ENCODE measurements at places on chromosomes 12 and 14. TPM values are rescaled to one million over a fixed set of nuclear protein-coding genes. Genes with fewer than 3 reads are reported as not detected.
A peak's percentile ranks its signal among the peaks of the same experiment; 100 is the strongest.

TAS2R19 gene
- 0.12 TPM for polyA plus RNA-seq

P2RX2 gene
- not detected for polyA plus RNA-seq

BICDL1 gene
- 0.19 TPM for polyA plus RNA-seq

DTX1 gene
- 0.11 TPM for polyA plus RNA-seq

EML5 gene
- polyA plus RNA-seq, result 0.06 TPM

HPD gene
- polyA plus RNA-seq, result not detected

GRCh38 chr14:35551081-35551480 lies 17.1 kb downstream of the INSM2 start:
- no peaks in the 10 kb centered on the region for H3K27me3 ChIP-seq
- DNase-seq, result no peak
- peaks cover 3% of the 10 kb centered on the region for H3K4me1 ChIP-seq
- no peak overlapping the region for H3K4me3 ChIP-seq
- no peaks in the 10 kb centered on the region for H3K36me3 ChIP-seq
- H3K27ac ChIP-seq, result no peak overlapping the region

GRCh38 chr14:53542732-53543131 lies 389.6 kb upstream of the DDHD1 start:
- H3K4me1 ChIP-seq, result peaks cover 43% of the 10 kb centered on the region
- H3K27ac ChIP-seq, result peak overlapping the region; percentile 30
- no peaks in the 10 kb centered on the region for H3K36me3 ChIP-seq
- peak; percentile 99 for DNase-seq

- no peaks in the 10 kb centered on the region for H3K4me1 ChIP-seq
- no peak overlapping the region for H3K4me3 ChIP-seq
- H3K36me3 ChIP-seq, result no peaks in the 10 kb centered on the region
- no peak overlapping the region for H3K27ac ChIP-seq
- H3K27me3 ChIP-seq, result peaks cover 13% of the 10 kb centered on the region
- DNase-seq, result no peak
Observed at GRCh38 chr14:75361751-75362433, 65.9 kb upstream of the JDP2 start.

- H3K36me3 ChIP-seq, result no peaks in the 10 kb centered on the region
- DNase-seq, result no peak
- no peaks in the 10 kb centered on the region for H3K4me1 ChIP-seq
- no peak overlapping the region for H3K27ac ChIP-seq
Observed at GRCh38 chr12:94272280-94272679, 123.9 kb downstream of the PLXNC1 start.

- no peaks in the 10 kb centered on the region for H3K4me1 ChIP-seq
- H3K27me3 ChIP-seq, result no peaks in the 10 kb centered on the region
- DNase-seq, result no peak
- no peak overlapping the region for H3K27ac ChIP-seq
Observed at GRCh38 chr14:82546401-82546800, 1012.7 kb upstream of the SEL1L start.

- no peaks in the 10 kb centered on the region for H3K27me3 ChIP-seq
- H3K4me1 ChIP-seq, result no peaks in the 10 kb centered on the region
- no peak overlapping the region for H3K27ac ChIP-seq
Observed at GRCh38 chr12:119725523-119725922, 57.6 kb downstream of the PRKAB1 start.

DNA sequence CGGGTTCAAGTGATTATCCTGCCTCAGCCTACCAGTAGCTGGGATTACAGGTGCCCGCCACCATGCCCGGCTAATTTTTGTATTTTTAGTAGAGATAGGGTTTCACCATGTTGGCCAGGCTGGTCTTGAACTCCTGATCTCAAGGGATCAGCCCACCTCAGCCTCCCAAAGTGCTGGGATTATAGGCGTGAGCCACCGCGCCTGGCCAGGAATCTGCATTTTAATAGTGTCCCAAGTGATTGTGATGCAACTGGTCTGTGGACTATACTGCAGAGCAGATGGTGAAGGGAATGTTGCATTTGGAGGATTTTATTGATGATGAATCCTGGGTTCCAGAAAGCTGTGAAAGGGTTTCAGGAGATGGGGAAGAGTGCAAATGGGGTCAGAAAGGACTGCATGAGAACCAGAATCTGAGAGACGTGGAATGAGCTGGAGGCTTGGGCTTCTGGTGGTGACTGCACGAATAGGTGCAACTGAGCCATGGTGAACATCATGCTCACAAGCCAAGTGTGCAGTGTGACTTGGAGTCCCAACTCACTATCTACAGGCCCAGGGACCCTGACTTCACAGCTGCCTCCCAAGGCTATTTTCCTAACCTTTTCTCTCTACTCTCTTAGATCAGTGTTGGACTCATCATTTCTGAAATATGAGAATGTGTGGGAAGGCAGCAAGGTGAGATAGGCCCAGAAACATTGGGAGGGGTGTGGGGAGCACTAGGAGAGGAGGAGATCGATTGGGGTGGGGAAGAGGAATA lies 4.5 kb downstream of the RPS26 start:
- H3K36me3 ChIP-seq, result peaks cover 8% of the 10 kb centered on the region
- DNase-seq, result no peak
- H3K27me3 ChIP-seq, result no peaks in the 10 kb centered on the region
- H3K4me3 ChIP-seq, result no peak overlapping the region
- H3K27ac ChIP-seq, result no peak overlapping the region

DNA sequence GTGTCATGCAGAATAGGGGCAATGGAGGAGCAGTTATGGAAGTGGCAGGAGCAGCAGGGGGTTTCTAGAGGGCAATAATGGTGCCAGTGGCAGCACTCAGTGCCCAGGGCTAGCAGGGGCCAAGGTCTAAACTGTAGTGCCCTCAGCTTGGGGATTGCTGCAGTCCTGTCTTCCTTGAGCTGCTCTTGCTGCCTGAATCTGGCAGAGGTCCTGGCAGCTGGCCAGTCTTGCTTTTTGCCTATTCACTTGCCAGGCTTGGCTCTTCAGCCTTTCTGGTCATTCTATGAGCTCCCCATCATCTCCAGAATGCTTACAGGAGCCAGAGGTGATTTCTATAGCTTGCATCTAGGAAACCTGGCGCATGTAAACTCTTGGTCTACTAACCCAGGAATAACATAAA lies 72.0 kb downstream of the SUDS3 start:
- no peak overlapping the region for H3K4me3 ChIP-seq
- H3K27ac ChIP-seq, result no peak overlapping the region
- DNase-seq, result no peak
- H3K27me3 ChIP-seq, result no peaks in the 10 kb centered on the region

DNA sequence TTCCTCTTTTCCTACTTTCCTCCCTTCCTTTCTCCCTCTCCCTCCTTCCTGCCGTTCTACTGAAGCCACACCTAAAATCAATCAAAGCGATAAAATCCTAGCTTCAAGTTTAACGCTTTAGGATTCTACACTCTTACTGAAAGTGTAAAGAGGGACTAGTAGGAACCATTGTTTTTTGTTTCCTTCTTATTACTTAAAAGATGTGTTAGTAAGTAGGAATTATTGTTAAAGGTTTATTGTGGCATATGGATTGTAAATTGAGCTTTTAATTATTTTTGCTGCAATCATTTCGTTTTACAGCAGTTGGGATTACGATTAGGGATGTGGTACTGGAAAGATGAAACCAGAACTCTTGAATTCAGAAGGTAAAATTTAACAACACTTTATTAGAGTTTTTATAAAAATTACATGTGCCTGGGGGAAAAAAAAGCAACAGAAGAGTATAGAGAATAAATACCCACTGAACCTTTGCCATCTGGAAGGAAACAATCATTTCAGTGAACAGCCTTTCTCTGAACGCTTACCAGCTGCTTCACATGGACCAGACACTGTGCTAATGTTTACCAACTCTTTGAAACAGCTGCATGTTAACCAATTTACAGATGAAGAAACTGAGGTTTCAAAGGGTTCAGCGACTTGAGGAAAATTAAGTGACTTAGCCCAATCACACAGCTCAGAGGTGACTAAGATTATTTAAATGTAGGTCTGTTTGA lies 1.0 kb downstream of the PPP1R36 start:
- no peak overlapping the region for H3K4me3 ChIP-seq
- DNase-seq, result no peak
- H3K36me3 ChIP-seq, result no peaks in the 10 kb centered on the region
- H3K27ac ChIP-seq, result no peak overlapping the region

DNA sequence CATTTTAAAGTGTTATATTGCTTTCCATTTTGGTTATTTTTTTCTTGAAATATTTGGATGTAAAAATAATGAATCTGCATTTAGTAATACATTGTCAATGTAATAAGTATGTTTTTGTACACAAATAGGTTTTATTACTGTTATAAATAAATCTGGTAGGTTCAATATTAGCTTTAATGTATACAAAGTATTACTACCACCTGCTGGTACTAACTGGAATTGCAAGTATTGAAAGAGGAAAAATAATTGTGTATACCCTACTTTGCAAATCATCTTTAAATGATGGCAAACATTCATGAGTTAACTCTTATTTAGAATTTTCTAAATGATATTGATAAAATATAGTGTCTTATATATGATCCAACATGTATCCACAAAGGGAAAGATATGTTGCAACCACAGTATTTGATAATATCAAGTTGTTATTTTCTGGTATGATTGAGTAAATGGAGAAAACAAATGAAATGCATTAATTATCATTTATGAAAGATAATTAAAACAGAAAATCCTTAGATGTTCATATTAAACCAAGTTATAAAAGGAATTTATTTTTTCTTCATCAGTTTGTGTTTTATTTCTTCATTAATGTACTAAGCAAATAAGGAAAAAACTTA lies 3.2 kb downstream of the OR4K2 start:
- no peak for DNase-seq
- no peaks in the 10 kb centered on the region for H3K36me3 ChIP-seq
- no peaks in the 10 kb centered on the region for H3K27me3 ChIP-seq
- H3K4me3 ChIP-seq, result no peak overlapping the region

DNA sequence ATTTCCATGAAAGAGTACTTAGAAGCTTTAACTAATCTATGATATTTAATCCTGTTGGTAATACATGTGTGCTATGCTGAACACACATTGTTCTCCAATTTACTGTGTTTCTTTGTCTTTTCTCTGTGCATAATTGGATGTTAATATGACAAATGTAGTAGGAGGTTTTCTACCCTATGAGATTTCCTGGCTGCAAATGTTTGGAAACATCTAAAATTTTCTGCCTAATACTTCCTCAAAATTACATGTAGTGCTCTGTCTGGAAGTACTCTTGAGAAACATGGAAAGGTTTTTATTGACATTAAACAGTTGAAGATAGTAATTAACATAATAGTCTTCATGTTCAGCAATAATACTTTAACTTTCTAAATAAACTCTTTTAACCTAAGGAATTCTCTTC lies 213.0 kb downstream of the KITLG start:
- no peaks in the 10 kb centered on the region for H3K36me3 ChIP-seq
- no peak overlapping the region for H3K4me3 ChIP-seq
- H3K27me3 ChIP-seq, result no peaks in the 10 kb centered on the region
- H3K27ac ChIP-seq, result no peak overlapping the region
- H3K4me1 ChIP-seq, result no peaks in the 10 kb centered on the region

DNA sequence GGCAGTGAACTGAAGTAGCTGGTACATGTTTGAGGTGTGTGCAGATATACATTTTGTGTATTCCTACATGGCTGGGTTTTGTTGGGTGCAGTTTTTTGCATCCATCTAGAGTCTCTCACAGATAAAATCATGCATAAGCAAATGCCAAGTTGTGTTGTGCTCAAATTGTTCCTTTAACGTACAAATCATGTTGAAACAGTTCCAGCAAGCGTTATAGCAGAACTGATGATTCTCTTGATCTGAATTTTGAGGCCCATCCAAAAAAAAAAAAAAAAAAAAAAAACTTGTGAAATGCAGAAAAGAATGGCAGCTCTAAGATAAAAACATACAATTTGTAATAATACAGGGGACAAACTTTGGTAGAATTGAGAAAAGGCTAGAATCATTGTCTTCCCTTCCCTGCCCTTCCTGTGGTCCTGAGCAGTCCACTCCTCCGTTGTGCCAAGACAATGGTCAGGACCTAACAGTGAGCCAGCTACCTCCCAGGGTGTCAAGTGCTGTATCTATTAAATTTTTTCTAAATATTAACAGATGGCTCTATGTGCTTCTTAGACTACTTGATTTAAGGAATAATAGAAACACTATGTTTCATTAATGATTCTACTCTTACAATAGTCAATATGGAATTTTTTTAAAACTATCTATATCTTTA lies 122.1 kb downstream of the PLEKHA5 start:
- no peaks in the 10 kb centered on the region for H3K36me3 ChIP-seq
- no peak overlapping the region for H3K4me3 ChIP-seq
